ENCODE measurements at places on chromosomes 2 and 18.

- DNase-seq, result no peak
These were observed 59.6 kb downstream of the SPIRE1 start for GRCh38 chr18:12598181-12598930.

GRCh38 chr2:147686365-147686764 lies 158.5 kb upstream of the ACVR2A start:
- DNase-seq, result no peak

- no peak for DNase-seq
These were observed 47.1 kb upstream of the UBE2E3 start for GRCh38 chr2:180933332-180933731.

GRCh38 chr18:48104705-48105104 lies 174.2 kb upstream of the SMAD2 start:
- no peak for DNase-seq

GRCh38 chr18:12911025-12911928 lies 27.2 kb upstream of the PTPN2 start:
- DNase-seq, result no peak

- DNase-seq, result no peak
These were observed 1080.7 kb upstream of the CELF4 start for GRCh38 chr18:38646296-38646695.

GRCh38 chr18:27899893-27900292 lies 277.0 kb downstream of the CDH2 start:
- no peak for DNase-seq

DNA sequence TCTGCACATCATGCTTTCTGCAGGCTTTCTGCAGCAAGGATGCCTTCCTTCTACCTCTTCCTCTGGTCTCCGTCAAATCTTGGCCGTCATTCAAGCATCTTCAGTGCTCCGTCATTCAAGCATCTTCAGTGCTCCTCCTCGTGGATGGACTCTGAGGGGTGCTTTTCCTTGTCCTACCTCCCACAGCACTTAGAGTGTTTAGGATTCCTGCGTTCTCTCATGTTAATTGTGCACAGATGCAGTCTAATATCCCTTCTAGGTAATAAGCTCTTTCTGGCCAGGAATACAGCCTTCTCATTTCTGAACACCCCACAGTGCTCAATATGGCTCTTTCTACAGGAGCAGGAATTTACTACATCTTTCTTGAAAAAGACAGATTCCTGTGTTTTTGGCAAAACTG lies 59.8 kb downstream of the ZNF236 start:
- no peak for DNase-seq

Data from GOT3 (cell line).